Stimulated activated CD8-positive, alpha-beta memory T cell treated with anti-CD3 and anti-CD28 coated beads, Interleukin-7, amount 100 ng/mL, for 1 hour (primary cell): ENCODE measurements at places on chromosomes 12 and 14.

GRCh38 chr14:104188727-104189400, 50.5 kb downstream of the KIF26A start:
- DNase-seq = no peak

- DNase-seq = no peak
Observed at GRCh38 chr12:74283646-74284045, 254.0 kb upstream of the ATXN7L3B start.

DNA sequence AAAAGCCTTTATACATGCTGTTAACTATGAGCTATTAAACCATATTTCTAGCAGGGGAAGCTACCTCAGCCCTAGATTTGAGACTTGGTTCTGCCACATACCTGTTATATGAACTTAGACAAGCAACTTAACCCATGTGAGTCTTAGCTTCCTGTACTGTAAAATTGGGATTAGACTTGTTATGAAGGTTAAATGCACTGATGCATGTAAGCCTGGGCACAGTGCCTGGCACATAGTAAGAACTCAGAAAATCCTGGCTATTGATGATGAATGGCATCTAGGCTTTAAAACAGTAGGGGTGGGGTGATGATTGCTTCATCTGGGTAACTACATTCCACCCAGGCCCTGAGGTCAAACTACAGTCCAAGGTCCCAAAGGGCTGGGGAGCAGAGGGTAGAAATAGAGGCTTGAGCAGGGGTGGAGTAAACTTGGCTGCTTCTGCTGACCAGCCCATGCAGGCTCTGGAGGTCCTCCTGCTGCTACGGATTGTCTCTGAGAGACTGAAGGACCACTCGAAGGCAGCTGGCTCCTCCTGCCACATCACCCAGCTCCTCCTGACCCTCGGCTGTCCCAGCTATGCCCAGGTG, 11.3 kb downstream of the ESPL1 start:
- no peak for DNase-seq

DNA sequence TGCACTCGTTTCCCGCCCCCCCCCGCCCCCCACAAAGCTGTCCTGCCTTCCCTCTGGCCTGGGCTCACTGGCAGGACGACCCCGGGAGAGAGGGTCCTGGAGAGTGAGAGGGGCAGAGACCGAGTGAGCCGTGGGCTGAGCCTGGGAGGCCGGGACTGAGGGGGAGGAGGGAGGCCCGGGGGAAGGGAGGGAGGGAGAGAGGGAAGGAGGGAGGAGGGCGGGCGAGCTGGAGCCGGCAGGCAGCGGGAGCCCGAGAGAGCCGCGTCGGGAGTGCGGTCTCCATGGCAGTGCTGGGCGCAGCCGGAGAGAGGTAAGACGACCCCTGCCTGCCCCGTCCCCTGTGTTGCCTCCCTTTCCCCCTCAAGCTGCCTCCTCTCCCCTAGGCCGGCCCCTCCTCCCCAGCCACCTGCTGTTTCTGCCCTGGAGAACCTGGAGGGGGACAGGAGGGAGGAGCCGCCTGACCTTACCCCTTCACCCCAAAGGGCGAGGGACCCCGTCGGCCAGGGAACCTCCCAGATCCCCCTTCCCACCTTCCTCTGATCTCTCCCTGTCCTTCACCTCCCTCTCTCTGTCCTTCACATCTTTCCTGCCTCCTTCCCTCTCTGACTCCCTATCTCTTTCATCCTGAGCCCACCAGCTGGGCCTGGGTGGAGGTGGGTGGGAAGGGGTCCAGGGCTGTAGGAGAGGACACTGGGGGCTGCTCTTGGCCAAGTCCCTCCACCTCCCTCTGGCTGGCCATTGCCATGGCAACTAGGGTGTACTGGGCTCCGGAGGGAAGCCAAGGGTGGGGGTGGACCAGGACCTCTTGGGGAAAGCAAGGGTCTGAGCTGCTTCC, at the start of gene GPR162:
Gene GPR162 (plus strand): TSS at position 231 of the 835 bp plus-strand sequence. CDS start 2,078 bp downstream, outside the sequence.
- DNase-seq = no peak

GRCh38 chr12:31249356-31249755, 76.6 kb downstream of the SINHCAF start:
- DNase-seq = no peak
